ENCODE measurements at places on chromosomes 4 and X.
A peak's percentile ranks its signal among the peaks of the same experiment; 100 is the strongest.

DNA sequence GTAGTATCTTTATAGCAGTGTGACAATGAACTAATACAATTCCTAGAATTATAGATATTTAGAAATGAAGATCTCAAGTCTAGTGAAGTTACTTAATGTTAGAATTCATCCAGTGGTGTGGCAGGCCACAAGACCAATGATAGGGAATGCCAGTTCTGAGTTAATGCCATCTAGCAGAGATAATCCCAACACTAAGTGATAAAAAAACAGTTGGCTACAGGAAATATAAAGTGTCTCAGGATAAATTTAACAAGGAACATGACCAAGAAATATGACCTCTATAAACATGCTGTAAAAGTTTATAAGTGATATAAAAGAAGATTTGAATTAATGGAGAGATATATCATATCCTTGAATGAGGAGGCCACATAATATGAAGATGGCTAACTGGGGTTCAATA lies 1790.5 kb upstream of the ADGRL3 start:
- DNase-seq: no peak

DNA sequence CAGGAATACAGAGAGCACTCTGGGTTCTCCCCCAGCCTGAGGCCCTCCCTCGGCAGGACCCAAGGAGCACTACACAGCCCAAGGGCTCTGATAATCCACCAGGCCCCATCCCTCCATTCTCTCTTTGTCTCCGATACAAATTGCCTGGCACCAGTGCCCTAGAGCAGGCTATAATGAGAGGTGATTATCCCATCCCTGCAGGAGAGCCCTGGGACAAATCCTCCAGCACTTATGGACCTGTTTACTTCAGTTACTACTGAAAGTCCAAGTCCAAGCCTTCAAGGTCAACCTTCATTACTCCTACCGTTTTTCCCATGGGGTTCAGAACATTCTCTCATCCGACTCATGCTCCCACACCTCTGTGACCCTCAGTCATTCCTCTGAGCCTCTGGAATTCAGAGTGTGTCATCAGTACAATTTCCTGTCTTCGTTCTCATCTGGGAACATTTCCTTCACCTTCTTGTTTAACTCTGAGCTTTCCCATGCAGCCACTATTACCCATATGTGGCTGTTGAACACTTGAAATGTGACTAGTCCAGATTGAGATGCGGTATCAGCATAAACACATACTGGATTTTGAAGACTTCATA lies 299.0 kb downstream of the RAPGEF2 start:
- DNase-seq: peak; percentile 81

- no peak for DNase-seq
Measured at GRCh38 chrX:9162698-9163097, 128.8 kb upstream of the FAM9B start.

DNA sequence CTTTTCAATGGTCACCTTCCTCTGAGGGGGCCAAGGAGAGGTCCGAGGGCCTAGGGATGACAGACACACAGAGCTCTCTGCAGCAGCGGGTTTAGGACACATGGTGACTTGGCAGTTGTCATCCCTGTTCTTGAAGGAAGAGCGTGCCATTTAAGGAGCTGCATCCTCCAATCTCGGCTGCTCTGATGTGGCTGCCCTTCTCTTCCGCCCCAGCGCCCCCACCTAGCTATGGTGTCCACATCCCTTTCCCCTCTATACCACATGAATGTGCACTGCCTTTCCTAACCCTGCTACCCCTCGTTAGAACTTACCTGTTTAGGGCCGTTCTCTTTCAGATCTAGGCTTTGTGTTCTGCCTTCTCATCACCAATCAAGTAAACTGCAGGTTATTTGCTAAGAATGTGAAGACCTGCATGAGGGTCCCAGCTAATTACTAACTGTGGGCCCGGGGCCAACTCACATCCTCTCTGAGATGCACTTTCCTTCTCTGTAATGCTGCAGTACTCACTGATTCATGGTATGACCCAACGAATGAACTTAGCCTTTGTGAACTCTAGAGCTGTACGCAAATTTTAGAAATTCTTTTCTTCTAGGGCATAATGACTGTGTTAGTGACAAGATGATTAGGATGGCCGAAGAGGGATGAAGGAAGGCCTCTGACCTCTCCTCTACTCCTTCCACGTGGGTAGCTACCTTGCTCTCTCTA lies 38.2 kb downstream of the CHST7 start:
- no peak for DNase-seq

- DNase-seq: peak; percentile 13
Measured at GRCh38 chrX:118975831-118976598, 1.6 kb downstream of the LONRF3 start.

- DNase-seq: no peak
Measured at GRCh38 chr4:121122661-121123060, 41.5 kb downstream of the TNIP3 start.

DNA sequence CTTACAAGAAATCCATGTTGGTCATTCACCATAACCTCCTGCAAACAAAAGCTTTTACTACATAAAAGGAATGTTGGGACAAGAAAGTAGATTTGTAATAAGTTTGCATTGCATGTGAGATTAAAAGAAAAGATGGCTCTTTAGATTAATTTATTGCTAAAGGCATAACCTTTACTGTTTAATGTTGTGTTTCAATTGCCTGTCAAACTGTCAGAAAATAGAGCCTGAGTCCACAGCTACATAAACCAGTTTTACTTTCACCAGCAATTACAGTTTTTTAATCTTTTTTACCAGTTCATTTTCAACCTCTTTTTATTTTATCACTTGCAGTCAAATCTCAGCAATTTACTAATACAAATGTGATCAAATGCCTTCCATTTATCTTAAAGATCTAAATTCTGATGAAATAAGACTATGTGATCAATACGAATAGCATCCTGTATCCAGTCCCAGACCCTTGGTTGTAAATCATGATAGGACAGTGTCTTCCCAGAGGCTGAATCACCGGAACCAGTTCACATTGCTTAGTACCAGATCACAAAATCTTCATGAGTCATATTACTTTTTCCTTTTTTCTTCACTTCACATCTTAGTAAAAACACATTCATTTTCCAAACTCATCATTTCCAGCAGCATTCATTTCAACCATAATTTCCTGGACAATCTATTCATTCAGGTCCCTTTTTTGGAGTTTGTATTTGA lies 95.4 kb upstream of the FRG1 start:
- DNase-seq: peak; percentile 35

- DNase-seq: no peak
Measured at GRCh38 chrX:125298871-125299270, 20.8 kb upstream of the TEX13C start.

- DNase-seq: no peak
Measured at GRCh38 chr4:172546782-172547181, 621.8 kb upstream of the GALNT7 start.

GRCh38 chr4:170139764-170140163 lies 50.0 kb upstream of the AADAT start:
- peak; percentile 32 for DNase-seq

GRCh38 chr4:26204249-26204825 lies 116.5 kb upstream of the RBPJ start:
- DNase-seq: no peak
